Right ventricle myocardium superior (tissue), 1 donor: ENCODE measurements at places on chromosomes 4 and X.

DNA sequence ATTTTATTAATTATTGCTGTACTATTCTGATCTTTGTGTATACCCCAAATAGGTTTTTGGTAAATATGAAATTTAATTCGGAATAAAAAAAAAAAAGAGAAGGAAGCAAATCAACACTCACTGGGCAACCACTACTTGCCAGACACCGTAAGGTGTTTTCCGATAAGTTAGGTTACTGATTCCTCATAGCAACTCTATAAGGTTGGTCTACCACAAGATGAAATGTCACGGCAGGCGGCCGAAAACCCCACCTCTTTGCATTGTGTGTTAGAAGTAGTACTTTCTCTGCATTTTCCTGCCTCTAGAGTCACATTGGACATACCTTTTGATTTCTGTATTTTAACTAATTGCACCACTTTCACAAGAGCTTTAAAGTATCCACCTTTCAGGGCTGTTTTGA lies 44.5 kb upstream of the RASGEF1B start:
- no peak for DNase-seq

DNA sequence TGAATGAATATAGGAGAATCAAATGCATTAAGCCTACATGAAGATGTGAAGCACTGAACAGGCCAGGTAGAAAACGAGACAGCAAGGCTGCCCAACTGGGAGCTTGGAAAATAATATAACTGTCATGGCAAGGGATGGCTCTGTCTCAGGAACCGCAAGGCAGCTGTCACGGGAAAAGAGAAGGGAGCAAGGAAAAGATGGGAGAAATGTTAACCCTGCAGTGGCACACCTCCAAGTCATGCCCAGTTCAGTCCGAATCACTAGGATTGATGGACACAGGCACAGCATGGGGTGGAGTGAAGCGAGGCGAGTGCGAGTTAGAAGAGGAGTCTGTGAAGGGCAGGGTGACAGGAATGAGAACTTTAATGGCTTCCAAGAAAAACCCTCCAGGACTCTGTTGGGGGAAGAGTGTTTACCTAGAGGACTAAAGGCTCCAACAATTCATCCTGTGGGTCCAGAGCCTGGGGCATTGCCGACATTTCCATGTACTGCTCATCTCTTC lies 144.1 kb upstream of the ETNPPL start:
- no peak for DNase-seq

DNA sequence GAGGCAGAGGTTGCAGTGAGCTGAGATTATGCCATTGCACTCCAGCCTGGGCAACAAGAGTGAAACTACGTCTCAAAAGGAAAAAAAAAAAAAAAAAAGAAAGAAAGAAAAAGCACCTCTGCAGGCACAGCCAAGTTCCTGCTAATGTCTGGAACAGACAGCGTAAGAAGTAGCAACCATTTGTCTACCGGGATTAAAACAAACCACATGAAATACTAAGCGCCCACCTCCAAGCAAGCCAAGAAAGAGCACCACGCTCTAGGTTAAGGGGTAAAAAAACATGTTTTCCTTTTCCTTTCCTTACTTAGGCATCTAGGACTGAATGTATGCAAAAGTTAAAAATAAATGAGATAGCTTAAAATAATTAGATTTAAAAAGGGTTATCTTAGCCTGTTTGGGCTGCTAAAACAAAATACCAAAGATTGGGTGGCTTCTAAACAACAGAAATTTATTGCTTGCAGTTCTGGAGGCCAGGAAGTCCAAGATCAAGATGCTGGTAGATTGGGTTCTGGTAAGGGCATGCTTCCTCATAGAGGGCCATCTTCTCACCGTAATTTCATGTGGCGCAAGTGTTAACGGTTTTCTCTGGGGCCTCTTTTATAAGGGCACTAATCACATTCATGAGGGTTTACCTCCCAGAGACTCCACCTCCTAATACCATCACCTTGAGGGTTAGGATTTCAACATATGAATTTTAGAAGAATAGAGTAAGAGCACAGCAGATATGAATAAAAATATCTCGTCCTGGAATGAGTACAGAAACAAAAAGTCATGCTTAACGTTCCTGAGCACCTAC lies 12.3 kb downstream of the GPC4 start:
- DNase-seq: no peak

- no peak for DNase-seq
Observed at GRCh38 chr4:101989551-101989950, 199.0 kb downstream of the BANK1 start.

DNA sequence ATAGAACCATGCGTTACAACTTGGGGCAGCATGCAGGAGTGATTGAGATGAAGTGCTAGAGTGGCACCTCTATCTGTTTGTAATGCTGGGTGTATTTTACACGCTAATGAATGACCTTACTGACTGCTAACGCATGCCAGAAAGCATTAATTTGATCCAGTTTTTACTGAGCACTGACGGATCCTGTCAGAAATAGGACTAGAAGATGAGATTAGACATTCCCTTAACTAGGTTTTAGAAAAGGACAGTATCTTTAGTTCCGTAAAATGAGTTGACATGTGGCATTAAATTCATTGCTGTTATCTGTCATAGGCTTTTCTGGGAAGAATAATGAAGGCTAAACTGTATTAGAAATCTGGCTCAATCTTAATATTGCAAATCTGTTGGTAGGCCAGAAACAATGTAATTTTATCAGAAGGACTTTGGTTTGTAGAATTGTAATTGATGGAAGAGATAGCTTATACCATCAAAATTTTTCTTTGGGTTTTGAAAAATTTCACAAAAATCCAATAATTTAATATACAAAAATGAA lies 140.4 kb upstream of the WDFY3 start:
- DNase-seq: no peak

- DNase-seq: peak; percentile 71
Observed at GRCh38 chr4:7134737-7135388, 57.5 kb upstream of the SORCS2 start.

DNA sequence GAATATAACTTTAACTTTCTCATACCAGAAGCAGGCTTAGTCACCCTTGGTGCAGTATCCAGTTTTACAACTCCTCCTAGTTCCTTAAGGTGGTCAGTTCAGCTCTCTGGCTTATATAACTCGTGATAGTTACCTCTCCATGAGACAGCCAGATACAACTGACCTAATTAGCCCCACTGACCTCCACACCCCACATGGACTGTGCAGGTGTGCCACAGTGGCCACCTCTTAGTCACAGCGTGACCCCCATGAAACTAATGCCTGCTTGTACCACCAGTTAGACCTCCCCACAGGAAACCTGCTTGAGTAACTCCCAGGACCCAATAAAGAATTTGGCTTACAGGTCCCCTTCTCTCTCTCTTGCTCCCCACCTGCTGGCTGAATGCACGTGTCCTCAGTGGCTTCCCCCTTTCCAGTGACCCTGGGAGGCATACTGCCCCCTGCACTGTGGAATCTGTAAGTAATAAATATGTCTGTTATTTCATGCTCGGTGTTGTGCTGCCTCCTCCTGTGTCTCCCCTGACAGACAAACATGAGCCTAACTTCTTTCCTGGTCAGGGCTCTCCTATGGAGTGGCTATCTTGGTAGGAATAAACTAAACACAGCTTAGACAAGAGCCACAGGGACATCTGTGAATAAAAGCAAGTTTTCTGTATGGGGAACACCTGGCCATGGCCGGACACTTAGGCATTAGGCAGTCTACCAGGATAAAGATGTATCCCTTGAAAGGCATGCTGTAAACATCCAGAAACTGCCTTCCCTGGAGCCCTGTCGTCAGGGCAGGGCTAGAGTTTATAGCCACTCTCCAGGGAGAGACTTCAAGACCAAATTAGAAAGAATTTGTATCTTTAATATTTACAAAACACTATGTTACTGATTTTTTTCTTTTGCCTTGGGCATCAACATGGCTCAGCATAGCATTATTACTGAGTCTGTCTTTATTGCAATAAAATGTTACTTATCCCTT lies 209.7 kb upstream of the BOD1L1 start:
- no peak for DNase-seq

- no peak for DNase-seq
Observed at GRCh38 chr4:76856243-76857073, 41.5 kb downstream of the SOWAHB start.

DNA sequence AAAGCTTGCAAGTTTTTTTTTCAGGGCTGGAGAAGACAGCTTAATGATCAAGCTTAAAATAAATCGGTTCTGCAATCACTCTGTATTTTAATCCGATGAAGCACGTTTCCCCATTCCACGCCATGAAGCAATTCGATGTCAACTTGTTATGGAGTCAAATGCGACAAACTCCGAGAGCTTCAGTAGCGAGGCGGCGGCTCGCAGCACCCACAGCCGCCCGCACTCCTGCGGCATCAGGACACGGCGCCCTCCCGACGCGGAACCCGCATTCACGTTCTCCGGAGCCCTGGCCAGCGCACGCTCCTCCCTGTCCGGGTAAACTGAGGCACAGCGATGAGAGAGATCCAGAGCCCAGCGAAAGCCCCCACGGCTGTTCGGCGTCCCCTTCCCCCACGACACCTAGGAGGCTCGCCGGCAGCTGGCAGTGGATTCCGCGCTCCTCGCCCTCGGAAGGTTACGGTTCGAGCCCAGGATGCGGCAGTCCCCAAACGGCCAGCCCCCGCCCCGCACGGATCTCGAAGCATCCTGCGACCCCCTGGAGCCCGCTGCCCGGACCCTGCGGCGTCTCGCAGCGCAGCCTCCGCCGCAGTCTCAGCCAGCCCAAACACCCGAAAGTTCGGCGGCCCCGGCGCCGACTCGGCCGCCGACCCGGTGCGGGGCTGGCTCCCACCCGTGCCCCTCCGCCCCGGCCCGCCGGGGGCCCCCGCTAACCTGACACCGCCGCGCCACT lies 507 bp downstream of the MFAP3L start:
- DNase-seq: peak; percentile 49

DNA sequence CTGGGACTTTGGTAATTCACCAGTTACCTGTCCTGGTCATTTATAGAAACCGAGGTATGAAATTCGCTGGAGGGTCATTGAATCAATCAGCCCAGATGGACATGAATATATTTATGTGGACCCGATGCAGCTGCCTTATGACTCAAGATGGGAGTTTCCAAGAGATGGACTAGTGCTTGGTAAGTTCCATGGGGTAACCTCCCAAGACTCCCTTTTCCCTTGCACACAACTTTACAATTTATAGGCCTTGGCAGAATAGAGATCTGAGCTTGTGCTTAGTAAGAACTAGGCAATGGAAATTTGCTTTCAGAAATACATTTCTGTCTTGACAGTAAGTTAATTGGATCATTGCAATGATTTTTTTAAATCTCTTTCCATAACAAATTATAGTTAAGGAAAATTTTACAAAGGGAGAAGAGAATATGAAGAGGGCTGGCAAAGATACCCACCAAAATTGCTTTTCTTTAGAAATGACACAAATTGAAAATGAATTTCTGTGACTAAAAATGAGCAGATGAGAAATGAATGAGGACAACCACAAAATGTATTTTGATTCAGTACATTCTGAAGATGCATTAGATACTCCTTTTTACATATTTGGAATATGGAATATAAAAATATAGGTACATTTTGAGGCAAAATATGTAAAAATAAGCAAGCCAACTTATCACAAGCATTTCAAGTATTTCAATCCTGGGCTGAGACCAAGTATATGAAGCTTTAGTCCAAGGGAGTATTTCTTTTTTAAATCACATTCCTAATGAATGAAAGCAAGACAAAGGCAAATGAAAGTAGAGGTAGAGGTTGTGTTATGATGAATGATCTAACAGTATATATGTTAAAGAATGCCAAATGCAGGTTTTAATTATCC lies 45.9 kb downstream of the PDGFRA start:
- no peak for DNase-seq

GRCh38 chr4:84803720-84804119 lies 162.8 kb downstream of the WDFY3 start:
- no peak for DNase-seq

DNA sequence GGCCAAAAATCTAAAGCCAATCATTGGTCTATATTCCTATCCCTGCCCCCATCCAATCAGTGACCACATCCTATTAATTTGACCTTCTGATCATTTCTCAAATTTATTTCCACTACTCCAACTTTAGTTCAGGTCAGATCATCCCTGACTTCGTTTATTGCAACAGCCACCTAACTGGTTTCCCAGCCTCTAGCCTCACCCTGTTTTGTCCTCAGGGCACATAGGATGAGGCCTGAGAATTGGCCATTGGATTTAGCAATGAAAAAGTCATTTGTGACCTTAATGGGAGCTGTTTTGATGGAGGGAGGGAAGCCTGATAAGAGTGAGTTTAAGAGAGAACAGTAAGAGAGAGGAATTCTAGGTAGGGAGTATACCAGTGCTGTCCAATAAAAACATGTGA lies 155.0 kb downstream of the AMMECR1 start:
- DNase-seq: no peak
